ENCODE measurements at places on chromosomes 7 and 10.

DNA sequence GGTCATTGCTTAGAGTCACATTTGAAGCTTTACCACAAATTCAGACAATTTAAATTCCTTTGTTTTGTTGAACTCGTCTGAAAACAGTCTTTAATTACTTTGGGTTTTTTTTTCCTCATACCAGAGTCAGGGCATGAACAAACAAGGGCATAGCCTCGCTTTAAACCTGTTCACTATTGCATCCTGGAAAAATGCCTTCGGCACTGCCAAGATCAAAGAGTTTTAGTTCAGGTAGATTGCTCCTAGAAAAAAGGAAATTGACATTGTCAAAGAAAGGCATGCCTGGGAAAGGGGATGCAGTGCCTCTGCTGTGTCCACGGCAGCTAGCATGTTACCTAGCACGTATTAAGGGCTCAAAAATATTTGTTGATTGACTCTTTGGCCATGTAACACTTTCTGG, 235.1 kb downstream of the ARHGAP21 start:
- DNase-seq: no peak

DNA sequence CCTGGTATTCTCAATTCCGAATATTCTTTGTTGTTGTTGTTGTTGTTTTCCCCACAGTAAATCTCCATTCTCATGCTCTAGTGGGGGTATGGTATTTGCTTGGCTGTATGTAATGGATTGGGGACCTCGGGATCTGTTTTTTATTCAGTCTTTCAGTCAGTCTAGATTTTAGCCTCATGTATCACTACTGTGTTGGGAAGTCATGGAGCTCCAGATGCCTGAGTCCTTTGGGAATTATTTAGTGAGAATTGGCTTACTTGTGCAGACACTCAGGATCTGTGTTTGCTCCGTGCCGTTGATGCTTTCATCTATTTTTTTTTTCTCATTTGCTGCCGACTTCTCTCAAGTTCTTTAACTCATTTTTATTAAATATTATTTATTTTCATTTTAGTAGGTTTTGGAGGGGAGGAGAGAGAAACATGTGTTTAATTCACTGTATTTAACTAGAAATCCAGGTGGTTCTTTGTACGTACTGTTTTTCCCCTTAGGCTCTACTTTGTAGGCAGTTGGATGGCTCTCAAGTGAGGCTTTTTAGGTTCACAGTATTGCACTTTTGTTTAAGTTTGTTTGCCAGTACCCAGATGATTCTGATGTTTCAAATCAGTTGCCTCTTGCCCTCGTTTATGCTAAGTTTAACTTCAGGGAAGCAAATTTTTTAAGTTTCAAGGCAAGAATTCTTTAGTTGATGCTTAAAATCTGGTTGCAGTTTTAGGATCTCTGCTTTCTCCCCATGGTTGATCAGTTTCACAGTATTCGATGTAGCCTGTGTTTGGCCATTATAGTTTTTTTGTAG, 36.9 kb downstream of the ZNRF2 start:
- DNase-seq: no peak

- DNase-seq: no peak
Observed at GRCh38 chr10:33719005-33719703, 384.7 kb upstream of the NRP1 start.

- no peak for DNase-seq
Observed at GRCh38 chr10:128643658-128644057, 517.4 kb upstream of the MKI67 start.

DNA sequence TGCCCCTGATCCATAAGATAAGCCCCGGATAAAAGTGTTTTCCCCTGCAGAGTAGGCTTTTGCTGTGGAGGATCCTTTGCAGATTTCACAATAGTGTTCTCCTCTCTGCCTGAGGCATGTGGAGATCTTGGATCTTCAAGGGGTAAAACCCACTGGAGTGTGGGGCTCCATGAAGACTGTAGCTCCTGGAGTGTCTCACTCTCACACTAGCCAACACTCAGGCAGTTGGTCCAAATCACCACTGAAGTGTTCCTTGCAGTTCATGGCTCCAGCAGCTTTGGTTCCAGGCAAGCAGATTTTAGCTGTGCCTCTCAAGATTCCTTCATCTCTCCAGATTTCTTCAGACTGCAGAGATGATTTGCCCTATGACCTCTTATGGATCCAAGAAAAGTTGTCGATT, 665.3 kb downstream of the TNS3 start:
- DNase-seq: no peak

- DNase-seq: no peak
Observed at GRCh38 chr10:92081641-92082040, 158.1 kb downstream of the BTAF1 start.

GRCh38 chr7:116150588-116150987, 59.8 kb upstream of the TES start:
- no peak for DNase-seq

GRCh38 chr7:155681663-155682062, 37.2 kb downstream of the RBM33 start:
- no peak for DNase-seq

GRCh38 chr10:10915215-10915614, 102.5 kb upstream of the CELF2 start:
- DNase-seq: no peak

GRCh38 chr7:34208878-34209621, 303.7 kb downstream of the BMPER start:
- no peak for DNase-seq

DNA sequence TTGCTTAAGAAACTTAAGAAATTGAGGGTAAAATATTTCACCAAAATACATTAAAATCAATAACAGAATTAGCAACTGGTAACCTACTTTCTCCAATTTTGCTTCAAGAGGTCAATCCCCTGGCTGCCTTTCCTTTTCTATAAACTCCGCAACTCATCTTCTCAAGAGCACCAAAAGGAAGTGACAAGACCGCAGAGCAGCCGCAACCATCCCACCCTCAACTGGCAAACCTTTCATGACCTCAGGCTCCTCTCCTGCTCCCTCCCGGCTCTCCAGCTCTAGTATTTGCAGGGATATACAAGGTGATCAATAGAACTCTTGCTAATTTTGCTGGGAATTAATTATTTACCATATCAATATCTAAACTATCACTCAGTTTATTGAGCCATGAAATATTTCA, 88.9 kb downstream of the ATE1 start:
- no peak for DNase-seq

DNA sequence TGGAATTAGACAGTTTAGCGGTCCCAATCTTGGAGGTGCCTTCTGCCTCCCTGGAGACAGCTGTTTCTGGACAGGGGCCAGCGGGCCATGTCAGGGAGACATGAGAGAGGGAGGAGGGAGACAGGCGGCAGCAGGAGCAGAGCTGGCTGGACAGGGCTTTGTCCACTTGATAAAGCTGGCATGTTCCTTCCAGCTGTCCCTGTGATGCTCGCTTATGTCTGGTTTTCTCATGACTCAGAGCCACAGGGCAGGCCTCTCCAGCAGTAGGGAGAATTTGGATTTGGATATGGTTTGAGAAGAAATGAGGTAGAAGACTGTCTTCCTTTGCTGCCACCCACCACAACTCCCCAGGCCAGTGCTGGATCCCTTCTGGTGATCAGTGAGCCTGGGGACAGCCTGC, 51.7 kb upstream of the SORCS3 start:
- DNase-seq: no peak

DNA sequence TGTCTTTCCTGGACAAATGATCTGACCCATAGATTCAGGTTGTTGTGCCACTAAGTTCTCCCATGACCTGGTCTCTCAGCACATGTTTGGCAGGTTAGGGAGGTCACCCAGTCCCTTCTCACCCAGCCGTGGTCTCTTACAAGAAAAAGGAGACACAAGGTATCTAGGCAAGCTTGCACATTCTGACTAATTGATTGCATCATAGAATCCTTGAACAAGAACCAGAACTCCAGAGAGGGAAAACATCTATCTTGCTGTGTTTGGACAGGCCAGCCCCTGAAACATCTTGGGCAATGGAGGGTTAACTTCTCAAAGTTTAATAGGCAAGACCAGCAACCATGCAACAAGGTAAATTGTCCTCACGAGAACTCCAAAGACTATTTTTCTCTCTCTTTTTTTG, 8.5 kb upstream of the HK1 start:
- DNase-seq: no peak

DNA sequence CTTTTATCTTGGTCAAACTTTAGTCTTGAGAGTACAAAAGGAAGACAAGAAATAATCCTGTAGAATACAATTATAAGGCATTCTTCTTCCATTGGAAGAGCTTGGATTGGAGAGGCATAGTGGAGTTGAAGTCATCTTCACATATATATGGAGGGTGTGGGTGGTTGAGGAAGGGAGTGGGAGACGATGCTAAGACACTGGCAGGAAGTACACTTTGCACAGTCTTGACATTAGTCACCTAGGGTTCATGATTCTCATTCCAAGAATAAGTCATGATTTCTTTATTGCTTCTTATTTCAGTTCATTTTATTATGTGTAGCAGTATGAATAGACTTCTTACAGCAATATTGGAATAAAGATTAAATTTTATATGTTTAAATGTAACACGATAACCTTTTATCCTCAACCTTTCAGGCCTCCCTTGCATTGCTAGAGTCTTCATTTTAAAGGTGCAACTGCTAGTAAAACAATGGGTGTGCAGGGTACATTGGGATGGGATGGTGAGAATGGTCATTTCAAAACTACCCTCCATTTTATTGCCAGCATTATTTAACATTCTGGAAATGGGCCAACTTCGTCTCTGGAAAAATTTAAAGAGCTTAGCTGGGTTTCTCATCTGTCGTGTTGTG, 12.3 kb upstream of the SLC26A3 start:
- DNase-seq: no peak

- DNase-seq: no peak
Observed at GRCh38 chr7:44216521-44217222, 15.9 kb downstream of the YKT6 start.

DNA sequence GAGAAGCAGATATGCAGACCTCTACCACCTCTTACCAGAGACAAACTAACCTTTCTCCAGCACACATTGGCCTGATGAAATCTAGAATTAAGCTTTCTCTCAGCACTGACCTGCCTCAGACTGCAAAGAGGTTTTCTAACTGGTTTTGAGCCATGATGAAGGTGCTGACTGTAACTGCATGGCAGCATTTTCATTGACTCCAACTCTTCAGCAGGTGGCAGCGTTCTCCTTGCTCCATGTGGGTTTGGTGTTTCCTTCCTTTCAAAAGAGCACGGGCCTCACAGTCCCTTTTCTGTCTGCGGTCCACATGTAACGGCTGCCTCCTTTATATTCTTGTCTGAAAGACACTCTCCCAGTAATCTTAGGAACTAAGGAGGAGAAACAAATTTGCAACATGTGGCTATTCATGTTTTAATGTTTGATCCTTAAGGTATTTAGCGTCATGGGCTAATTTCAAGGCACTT, 12.6 kb downstream of the KLLN start:
- DNase-seq: peak; percentile 51

DNA sequence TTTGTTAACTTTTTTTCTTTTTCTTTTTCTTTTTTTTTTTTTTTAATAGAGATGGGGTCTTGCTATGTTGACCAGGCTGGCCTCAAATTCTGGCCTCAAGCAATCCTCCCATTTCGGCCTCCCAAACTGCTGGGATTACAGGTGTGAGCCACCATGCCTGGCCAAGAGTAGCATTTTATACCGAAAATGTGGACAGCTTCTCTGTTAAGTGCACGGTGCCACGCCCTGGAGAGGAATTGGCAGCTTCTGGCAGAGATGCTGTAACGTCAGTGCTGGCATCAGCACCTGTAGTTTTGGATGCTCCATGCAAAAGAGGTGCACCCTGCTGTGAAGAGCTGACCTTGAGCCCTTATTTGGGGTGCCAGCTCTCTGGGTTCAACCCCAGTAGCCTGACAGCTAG, 18.2 kb downstream of the IL15RA start:
- DNase-seq: no peak

DNA sequence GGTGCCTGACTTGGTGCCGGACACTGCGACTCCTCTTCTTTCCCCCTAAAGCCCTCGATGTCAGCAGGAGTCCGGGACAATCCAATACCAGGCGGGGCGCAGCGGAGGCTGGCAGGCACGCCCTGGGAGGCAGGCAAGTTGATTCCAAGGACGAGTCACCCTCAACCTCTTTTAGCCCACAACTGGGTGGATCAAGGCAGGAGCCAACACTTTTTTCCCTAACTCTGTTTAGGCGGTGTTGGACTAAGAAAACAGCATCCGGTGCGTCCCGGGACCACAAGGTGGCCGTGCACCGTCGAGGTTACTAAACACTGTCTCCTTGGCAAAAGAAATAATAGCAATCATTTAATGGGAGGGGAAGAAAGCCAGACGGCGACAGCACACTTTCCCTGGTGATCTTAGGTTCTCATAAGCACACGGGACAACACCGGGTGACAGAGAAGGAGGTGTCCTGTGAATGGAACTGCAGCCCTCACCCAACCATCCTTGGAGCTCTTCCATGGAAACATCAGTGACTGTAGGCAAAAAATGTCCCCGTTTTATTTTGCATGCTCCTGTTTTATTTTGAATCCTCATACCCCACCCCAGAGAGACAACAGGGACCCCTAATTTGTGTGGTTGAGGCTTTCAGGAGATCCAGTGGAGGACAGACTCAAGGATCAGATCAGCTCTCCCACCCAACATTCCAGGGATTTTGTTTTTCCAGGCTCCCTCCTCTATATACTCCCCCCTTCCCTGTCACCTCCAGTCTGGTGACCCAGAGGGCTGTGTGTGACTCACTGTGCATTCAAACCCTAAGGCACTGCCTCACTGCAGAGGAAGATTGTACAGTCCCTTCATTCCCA, 1.3 kb upstream of the CALCR start:
- no peak for DNase-seq

GRCh38 chr7:139941421-139941820, 112.4 kb downstream of the TBXAS1 start:
- no peak for DNase-seq

All from SHP77 (cell line).